Amygdala (tissue), 56 donors: ENCODE measurements at places on chromosomes 3 and 15.

DNA sequence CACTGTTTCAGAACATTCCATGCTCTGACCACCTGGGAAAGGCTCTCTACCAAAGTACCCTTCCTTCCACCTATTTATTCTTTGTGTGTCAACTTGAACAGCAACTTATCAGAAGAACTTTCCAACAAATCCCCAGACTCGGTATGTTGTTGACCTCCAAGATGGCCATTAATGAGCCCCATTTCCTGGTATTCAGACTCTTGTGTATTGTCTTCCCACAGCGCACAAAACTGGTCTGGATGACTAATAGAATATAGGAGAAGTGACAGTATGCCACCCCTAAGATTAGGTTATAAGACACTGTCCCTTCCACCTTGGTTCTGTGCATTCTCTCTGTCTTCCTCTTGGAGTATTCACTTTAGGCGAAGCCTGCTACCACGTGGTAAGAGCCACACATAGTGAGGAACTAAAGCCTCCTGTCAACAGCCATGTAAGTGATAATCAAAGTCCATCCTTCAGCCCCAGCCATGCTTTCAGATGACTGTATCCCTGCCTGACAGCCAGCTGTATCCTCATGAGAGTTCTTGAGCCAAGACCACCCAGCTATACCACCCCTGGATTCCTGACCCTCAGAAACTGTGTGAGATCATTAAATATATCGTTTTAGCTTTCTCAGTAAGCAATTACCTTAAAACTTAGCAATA, 481.7 kb downstream of the MAGI1 start:
- DNase-seq: no peak

DNA sequence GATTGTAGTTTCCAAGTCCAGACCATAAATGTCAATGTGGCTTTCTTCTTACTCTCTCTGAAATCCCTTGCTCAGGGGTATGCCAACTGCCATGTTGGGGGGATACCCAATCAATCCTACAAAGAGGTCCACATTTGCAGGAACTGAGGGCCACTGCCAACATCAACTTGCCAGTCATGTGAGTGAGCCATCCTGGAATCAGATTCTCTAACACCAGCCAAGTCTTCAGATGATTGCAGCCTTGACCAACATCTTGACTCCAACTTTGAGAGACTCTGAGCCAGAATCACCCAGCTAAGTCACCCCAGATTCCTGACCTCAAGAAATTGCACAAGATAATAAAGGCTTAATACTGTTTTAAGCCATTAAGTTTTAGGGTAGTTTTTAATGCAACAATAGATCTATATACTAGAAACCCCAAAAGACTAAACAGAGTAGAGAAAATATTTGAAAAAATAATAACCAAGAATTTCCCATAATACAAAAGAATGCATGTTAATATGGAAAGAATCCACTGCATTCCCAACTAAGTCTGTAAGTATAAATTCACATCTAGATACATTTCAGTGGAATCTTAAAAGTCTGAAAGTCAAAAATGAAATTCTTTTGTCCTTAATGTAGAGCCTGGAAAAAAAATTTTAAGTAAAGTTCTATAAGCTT, 22.4 kb downstream of the ISG20 start:
- no peak for DNase-seq

GRCh38 chr3:121488628-121489027, 57.2 kb downstream of the POLQ start:
- DNase-seq: no peak

DNA sequence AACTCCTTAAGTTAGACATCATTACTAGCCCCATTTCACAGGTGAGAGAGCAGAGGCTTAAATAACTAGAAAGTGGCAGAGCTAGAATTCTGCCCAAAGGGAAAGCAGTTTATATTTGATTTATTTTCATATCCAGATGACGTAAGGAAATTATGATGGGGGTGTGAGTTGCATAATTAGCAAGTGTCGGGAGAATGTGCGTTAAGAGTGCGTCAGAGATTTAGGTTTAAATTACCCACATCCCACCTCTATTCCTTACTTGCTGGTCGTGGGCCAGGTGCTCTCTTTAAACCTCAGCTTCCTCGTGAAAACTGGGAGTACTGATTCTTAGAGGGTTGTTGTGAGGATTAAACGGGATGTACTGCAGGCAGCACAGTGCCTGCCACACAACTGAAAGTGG, 32.3 kb downstream of the FSTL1 start:
- no peak for DNase-seq

DNA sequence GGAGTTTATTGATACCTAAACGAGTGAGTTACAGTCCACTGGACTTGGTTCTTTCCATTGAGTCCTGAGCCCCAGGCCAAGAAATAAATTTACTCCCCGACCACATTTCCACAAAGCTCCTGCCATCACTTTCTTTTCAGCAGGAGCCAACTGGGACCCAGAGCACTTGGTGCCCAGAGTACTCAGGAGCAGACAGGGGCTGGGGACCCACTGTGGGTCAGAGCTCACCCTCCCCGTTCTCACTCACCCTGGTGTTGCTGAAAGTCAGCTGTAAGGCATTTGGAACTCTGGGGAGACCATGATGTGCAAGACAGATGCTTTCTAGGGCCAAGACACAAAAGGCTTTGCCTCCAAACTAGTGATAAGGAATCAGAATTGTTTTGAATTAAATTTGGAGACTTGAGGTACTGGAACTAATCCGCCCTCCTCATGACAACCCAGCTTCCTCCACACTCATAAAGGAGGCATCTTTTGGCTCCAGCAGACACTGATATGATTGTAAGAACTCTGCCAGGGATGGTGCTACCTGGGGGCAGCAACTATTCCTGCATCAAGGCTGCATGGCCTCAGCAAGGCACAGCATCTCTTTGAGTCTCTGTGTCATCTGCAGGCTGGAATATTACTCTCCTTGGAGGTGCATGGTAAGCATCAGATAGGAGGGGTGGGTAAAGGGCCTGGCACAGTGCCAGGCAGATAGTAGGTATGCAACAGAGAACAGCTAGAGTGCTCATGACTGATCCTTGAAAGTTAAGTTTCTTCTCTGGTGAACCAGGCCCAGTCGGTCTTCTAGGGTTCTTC, 7.3 kb upstream of the CAMK1 start:
- no peak for DNase-seq

GRCh38 chr3:194689493-194689944, 3.8 kb downstream of the FAM43A start:
- no peak for DNase-seq

GRCh38 chr3:157107037-157107436, 52.9 kb downstream of the CCNL1 start:
- DNase-seq: no peak

GRCh38 chr3:150124142-150124541, 153.4 kb upstream of the PFN2 start:
- no peak for DNase-seq

- DNase-seq: peak; percentile 5
These were observed 918.8 kb upstream of the CFAP20DC start for GRCh38 chr3:59968513-59969045.

DNA sequence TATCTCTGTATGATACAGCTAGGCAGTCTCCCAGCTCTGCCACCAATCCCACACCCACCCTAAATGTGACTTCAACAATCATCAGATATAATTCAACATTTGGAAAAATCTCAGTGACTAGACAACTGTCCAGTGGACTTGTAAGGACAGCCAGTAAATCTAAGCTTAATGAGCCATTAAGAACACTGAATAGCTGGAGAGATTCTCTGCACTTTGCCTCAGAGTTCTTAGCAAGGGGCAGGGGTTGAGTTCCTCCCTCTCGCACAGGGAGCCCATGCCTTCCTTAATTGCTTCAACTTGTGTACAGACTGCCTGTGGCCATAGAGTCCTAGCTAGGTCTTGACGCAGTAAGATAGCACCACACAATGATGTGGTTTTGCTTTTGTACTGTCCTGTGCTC, 15.6 kb downstream of the MEX3B start:
- no peak for DNase-seq

- DNase-seq: no peak
These were observed 7.0 kb upstream of the CPNE9 start for GRCh38 chr3:9696480-9697220.

- no peak for DNase-seq
These were observed 135.0 kb downstream of the STAG1 start for GRCh38 chr3:136617198-136617597.

DNA sequence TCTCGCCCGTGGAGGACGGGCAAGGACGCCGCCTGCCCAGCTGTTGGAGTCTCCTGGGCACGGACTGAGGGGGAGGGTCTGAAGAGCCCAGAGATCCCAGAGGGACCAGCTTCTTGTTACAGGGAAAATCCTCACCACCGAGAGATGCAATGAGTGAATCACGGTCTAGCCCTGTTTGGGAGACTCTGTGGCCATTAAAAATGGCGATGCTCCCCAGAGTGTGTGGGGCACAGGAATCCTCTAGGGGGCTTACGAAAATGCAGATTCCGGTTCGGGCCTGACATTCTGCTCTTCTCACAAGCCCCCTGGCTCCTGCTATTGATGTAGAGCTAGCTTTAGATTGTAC, 35.5 kb upstream of the EPHB3 start:
- DNase-seq: no peak

- no peak for DNase-seq
These were observed 104.1 kb downstream of the CNTN3 start for GRCh38 chr3:74510261-74510818.

- no peak for DNase-seq
These were observed 228.4 kb downstream of the KLF13 start for GRCh38 chr15:31555022-31555421.

GRCh38 chr3:59573911-59574310, 524.1 kb upstream of the CFAP20DC start:
- peak; percentile 84 for DNase-seq

- DNase-seq: no peak
These were observed 68.7 kb upstream of the PRR23C start for GRCh38 chr3:139113231-139113992.

GRCh38 chr3:31305340-31305739, 227.4 kb upstream of the STT3B start:
- no peak for DNase-seq

DNA sequence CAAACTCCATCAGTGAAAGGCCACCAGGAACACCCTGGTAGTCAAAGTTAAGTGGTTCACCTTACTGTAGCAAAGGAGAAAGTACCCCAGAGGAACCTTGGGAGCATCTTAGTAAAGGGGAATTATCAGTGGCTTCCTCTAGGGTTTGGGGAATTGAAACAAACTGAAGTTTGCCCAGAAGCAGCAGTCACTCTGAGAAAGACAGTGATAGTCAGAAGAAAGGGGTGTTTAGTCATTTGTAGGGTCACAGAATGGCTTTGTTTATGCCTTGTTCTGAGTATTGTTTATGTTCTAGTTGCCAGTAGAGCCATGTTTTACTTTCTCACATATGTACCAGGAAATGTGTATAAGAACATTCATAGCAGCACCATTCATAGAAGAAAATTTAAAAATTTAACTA, 93.8 kb downstream of the FHIT start:
- no peak for DNase-seq

GRCh38 chr15:28098766-28099554, at the start of gene OCA2:
OCA2 (minus strand) TSS chr15:28099315; CDS start chr15:28081874, 17,441 bp downstream.
- no peak for DNase-seq

DNA sequence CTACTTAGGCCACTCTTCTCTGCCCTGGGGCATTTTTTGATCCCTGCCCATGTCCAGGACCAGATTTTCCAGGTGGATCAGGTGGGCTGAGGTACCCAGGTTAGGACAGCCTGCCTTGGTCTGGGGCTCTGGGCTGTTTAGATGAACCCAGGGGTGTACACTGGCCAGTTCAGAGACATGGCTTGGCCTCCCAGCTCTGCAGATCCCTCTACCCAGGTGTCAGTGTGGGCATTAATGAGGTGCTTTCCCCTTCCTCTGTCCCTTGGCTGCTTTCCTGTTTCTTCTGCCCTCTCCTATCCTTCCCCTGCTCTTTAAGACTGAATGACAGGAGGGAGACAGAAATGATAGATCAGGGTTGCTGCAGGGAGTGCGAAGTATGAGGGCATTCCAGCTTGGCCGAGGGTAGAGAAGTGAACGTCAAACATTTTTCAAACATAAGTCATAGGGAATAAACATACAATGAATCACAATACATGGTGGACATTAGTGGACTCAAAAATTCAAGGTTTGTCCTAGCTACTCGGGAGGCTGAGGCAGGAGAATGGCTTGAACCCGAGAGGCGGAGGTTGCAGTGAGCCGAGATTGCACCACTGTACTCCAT, 30.5 kb downstream of the RTP1 start:
- DNase-seq: no peak
